ENCODE measurements at places on chromosomes 11 and 22. TPM values are rescaled to one million over a fixed set of nuclear protein-coding genes. Genes with fewer than 3 reads are reported as not detected.

DNA sequence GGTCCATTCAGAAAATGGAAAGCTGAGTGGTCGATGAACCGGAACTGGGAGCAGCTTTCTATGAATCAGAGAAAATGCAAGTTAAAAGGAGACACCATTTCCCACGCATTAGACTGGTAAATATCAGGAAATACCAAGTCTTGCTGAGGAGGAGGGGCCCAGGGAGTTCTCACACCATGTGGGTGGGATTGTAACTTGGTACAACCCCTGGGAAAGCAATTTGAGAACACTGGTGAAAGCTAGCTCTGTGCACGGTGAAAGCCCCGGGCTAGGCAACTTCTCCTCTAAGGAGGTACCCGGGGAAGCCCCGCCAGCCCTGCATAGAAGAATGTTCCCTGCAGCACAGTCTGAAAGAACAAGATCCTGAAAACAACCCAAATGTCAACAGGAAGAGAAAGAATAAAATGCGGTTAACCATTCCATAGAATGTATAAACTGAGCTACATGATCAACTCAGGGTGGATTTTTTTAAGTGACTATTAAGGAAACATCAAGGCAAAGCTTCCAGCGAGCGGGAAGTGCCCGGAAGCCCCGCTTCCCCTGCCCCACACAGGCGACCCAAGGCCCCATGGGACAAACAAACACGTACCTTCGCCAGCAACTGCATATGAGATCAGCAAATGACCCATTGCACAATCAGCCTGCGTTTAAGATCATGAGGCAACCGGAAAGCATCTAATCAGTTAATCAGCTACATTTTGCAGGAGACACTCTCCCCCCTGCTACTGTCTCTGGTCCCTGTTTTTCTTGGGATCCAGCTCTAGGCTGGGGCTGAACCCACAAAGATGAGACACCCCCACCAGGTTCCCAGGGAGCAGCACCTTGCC is 11.3 kb downstream of the SHANK2 start:
- H3K36me3 ChIP-seq = peaks cover 9% of the 10 kb centered on the region
- DNase-seq = peak; percentile 97
- no peaks in the 10 kb centered on the region for H3K27me3 ChIP-seq
- H3K27ac ChIP-seq = peak overlapping the region; percentile 88

PES1 gene
- total RNA-seq = 94.3 TPM

DNA sequence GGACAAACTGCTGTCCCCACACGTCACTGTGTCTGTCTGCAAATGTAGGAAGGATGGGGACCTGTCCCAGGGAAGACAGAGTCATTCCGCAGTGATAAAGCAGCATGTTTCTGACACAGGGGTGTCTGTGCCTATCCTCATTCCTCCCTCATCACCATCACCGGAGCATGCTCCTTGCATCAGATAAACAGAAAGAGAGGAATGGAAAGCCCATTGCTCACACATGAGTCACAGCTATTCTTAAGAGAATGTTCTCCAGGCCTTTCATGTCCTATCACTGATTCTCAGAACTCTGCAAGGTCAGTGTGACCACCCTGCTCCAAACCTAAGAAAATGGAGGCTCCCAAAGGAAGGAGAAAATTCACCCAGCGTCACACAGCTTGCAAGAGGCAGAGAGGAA is 38.9 kb downstream of the ZNF195 start:
- H3K27ac ChIP-seq = no peak overlapping the region
- H3K4me1 ChIP-seq = no peaks in the 10 kb centered on the region
- H3K36me3 ChIP-seq = no peaks in the 10 kb centered on the region
- DNase-seq = peak; percentile 7
- peaks cover 7% of the 10 kb centered on the region for H3K27me3 ChIP-seq
- H3K4me3 ChIP-seq = no peak overlapping the region

GRCh38 chr22:30855677-30856518 is 112.7 kb downstream of the MORC2 start:
- DNase-seq = no peak
- no peaks in the 10 kb centered on the region for H3K27me3 ChIP-seq
- no peaks in the 10 kb centered on the region for H3K4me1 ChIP-seq
- no peak overlapping the region for H3K4me3 ChIP-seq
- no peak overlapping the region for H3K27ac ChIP-seq
